ENCODE measurements at places on chromosomes 16 and 17.
A peak's percentile ranks its signal among the peaks of the same experiment; 100 is the strongest.

- H3K4me3 ChIP-seq, result no peak overlapping the region
- no peak overlapping the region for H3K27ac ChIP-seq
These were observed 73.5 kb downstream of the ZNF423 start for GRCh38 chr16:49782405-49782804.

DNA sequence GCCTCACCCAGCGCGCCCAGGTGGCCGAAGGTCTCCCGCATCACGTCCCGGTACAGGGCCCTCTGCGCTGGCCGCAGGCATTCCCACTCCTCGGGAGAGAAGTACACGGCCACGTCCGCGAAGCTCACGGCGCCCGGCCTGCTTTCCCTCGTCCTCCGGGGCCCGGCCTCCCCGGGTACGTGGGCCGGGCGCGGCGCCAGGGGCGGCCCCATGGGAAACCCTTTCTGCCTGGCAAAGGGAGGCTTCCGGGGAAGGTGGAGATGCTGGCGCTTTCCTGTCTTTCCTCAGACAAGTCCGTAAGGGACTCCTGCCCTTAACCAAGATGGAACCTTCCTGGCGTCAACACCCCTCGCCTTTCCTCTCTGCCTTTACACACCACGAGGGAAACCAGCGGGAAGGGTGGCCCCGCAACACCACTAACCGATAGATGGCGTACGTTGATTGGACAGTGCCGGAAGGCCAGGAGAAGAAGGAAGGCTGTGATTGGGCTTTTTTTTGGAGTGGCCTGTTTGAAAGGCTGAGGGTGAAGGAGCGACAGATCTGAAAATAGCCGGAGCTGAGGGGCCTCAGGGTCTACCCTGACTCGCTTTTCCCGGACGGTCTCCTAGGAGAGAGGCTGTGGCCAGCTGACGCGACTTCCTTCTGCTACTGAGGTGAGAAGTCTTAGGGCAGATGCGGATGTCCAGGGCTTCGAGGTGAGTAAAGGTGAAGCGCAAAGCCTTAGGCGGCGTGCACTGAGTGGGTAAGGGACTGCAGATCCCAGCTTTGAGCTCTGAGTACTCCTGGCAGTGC, at the start of gene ZNF785:
Gene ZNF785 (minus strand): TSS at position 298 of the 792 bp plus-strand sequence. CDS start 86 bp downstream, at position 212.
- peaks cover 17% of the 10 kb centered on the region for H3K36me3 ChIP-seq
- no peaks in the 10 kb centered on the region for H3K27me3 ChIP-seq
- peak within 1 kb of the TSS; percentile 68 for H3K4me3 ChIP-seq
- H3K4me1 ChIP-seq, result peaks cover 21% of the 10 kb centered on the region
- peak within 1 kb of the TSS; percentile 62 for H3K27ac ChIP-seq

DNA sequence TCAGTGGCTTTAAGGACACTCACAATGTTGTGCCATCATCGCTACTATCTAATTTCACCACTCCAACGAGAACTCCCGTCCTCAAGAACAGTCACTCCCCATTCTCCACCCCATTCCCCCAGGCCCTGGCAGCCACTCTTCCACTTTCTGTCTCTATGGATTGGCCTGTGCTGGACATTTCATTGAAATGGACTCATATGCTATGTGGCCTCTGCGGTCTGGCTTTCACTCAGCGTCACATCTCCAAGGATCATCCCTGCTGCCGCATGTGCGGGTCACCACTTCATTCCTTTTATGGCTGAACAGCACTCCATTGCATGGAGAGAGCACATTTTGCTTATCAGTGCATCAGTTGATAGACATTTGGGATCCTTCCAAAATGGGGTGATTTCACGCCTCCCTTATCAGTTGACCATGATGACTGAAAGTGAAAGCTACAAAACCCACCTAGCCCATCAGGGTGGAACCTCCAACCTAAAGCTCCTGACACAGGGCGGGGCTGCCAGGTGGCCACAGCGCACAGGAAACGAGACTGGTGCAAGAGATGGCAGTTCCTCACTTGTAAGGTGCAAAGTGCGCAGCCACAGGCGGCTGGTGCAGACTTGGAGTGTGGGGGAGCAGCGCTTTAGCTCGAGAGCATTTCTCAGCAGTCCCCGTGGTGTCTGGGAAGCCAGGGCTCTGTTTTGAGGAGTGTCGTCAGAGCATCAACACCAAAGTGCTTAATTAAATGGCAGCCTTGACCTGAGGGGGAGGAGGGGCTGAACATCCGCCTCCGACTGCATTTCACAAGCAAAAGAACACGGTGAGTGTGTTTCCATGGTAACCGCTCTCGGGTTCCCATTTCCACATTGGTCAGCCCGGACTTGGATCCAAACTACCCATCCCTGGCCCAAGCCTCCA, 23.8 kb downstream of the COTL1 start:
- peaks cover 42% of the 10 kb centered on the region for H3K4me1 ChIP-seq
- H3K27ac ChIP-seq, result peak overlapping the region; percentile 95
- H3K4me3 ChIP-seq, result peak overlapping the region; percentile 56
- no peaks in the 10 kb centered on the region for H3K27me3 ChIP-seq
- peaks cover 28% of the 10 kb centered on the region for H3K36me3 ChIP-seq

DNA sequence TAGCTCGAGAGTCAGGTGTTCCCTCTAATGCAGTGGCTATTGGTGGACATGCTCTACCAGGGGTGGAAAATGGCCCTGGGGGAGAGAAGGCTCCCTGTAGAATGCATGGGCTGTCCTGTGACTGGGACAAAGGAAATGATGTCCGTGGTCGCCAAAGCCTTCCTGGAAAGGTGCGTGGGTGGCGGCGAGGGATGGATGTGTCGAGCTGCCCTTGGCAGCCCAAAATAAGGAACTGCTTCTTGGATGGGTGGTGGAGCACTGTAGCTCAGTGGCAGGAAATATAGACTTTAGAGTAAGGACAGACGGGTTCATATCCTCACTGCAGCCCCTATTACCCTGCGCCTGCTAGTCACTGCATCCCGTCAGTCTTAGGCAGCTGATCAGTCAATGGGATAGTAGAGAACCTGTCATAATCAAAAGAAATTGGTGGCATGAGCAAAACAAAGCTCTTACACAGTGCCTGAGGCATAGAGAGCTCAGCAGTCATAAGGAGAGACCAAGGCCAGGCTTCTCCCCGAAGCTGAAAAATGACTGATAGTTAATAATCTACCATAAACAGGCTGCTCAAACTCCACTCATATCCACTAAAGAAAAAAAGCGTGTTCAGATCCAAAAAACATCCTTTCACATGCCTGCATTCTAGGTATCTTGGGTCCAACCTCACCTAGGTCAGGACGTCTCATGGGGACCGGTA, 123.5 kb upstream of the PLCG2 start:
- no peak overlapping the region for H3K4me3 ChIP-seq
- no peak overlapping the region for H3K27ac ChIP-seq
- no peaks in the 10 kb centered on the region for H3K27me3 ChIP-seq
- no peak for DNase-seq
- H3K4me1 ChIP-seq, result no peaks in the 10 kb centered on the region

DNA sequence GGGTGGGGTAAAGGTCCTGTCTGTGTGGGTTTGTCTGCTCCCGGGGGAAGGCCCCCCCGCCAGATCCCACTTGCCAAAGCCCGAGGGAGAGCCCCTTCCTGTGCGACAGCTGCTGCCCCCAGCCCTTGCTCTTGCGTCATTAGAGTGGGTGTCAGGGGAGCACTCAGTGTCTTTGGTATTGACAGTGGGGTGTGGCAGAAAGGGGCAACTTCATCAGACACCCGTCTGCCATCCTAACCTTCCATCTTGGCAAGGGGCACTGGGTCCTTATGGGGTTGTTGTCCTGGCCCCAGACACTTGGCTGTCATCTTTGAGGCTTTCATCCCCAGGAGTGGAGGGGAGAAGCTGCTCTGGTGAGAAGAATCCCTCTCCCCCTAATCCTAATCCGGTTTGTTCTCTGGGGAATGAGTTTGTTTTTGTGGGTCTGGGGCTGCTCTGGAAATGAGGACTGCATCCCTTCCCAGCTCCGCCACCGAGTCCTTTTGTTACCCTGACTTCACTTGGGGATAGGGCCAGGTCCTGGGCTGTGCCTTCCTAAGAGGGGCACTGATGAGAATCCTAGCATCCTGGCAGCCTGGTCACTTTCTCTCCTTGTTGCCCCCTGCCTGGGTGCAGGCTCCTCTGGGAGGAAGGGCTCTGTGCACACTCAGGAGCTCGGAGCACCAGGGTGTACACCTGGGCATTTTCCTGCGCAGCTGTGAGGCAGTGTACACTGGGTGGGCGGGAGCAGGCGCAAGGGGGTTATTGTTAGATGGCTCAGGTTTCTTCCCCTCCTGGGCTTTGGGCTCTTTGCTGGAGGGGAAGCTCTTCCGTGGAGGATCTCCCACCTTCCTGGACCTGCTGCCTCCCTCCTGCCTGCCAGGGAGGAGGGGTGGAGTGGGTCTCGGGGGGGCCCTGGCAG, 21.1 kb downstream of the GJD3 start:
- peaks cover 9% of the 10 kb centered on the region for H3K36me3 ChIP-seq
- peak overlapping the region; percentile 38 for H3K27ac ChIP-seq
- H3K4me3 ChIP-seq, result no peak overlapping the region
- H3K27me3 ChIP-seq, result no peaks in the 10 kb centered on the region

DNA sequence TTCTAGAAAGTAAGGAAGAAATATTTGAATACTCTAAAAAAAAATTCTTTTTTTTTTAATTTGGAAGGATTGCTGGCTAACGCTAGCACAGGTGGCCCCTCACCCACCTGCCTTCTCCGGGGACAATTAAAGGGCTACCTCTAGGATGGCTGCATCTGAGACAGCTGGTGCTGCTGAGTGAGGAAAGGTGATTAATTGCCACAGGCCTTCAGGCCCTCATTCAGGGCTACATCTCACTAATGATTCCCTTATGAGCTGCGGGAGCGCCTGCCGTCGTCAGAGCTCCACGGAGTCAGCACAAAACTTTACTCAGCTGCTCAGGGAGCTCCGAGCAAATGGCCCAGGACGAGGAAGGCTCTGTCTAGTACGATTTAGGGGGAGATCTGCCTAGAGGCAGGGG, 27.0 kb upstream of the AKTIP start:
- H3K27ac ChIP-seq, result no peak overlapping the region
- no peaks in the 10 kb centered on the region for H3K36me3 ChIP-seq
- DNase-seq, result no peak
- H3K27me3 ChIP-seq, result no peaks in the 10 kb centered on the region

DNA sequence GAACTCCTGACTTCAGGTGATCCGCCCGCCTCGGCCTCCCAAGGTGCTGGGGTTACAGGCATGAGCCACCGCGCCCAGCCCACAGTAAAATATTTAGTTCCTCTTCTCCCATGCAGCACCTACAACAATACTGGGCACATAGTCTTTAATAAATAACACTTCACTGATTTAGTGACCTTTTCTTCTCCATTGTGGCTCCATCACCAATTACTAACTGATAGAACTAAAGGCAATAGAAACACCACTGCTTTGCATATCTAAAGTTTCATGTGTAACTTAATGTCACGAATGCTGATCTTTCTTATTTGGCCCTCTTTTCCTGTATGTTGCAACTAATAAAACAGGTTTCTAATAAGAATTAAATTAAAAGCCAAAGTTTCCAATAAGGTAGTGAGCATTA, 38.9 kb downstream of the TRIM37 start:
- no peaks in the 10 kb centered on the region for H3K27me3 ChIP-seq
- no peak overlapping the region for H3K27ac ChIP-seq
- no peak overlapping the region for H3K4me3 ChIP-seq
- peaks cover 34% of the 10 kb centered on the region for H3K36me3 ChIP-seq
- H3K4me1 ChIP-seq, result no peaks in the 10 kb centered on the region

DNA sequence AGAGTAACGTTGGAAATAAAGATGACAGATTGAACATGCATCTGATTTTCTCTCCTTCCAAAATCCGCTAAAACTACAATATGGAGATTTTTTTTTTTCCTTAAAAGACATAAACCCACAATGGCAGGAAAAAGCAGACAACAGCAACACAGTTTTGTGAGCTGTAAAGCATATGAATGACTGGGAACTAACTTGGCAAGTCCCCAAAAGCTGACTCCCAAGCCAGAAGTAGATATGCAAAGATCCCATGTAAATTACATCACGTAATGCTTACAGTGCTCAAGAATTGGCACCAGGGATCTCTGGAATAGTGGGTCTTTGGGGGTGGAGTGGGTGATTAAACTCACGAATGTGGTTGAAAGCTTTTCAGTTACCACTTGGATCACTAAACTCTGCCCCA, 106.6 kb downstream of the ELAC2 start:
- H3K27ac ChIP-seq, result no peak overlapping the region
- no peak for DNase-seq
- H3K4me1 ChIP-seq, result no peaks in the 10 kb centered on the region
- no peaks in the 10 kb centered on the region for H3K36me3 ChIP-seq

Data from T-cell (primary cell).